ENCODE measurements at places on chromosomes 1 and 21.

DNA sequence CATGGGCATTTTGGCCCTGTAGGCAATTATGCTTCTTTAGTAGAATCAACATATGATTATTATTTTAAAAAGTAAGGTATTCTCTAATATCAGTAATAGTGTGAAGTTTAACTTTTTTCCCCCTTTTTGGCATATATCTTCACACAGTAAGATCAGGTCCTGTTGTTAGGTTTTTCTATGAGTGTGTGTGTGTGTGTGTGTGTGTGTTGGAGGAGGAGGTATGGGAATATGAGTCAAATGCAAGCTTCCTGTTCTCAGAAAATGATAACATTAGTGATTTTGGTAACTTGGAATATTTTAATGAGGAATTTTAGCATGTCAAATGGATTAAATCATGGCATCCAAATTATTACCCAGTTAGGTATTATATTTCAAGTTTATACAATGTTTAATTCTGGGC lies 65.8 kb upstream of the BCL10 start:
- no peak for DNase-seq

DNA sequence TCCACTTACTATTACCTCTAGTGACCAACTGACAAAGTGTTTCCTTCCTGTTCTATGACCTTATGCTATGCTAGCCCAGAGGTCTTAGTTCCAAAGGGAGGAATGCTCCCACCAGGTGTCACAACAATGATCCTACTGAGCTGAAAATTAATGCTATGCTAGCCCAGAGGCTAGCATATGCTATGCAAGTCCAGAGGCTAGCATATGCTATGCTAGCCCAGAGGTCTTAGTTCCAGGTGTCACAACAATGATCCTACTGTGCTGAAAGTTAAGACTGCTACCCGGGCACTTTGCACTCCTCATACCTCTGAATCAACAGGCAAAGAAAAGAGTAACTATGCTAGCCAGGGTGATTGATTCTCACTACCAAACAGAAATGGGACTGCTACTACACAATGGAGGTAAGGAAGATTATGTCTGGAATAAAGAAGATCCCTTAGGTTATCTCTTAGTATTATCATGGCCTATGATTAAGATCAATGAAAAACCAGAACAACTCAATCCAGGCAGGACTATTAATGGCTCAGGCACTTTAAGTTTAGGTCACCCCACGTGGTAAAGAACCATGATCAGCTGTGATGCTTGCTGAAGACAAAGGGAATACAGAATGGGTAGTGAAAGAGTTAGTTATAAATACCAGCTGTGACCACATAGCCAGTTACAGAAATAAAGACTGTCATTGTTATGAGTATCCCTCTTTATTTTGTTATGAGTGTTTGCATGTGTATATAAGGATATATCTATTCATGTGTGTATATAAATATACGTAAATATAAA lies 114.1 kb downstream of the CSMD2 start:
- no peak for DNase-seq

- DNase-seq = no peak
These were observed 262.6 kb downstream of the PCP4 start for GRCh38 chr21:40129809-40130208.

DNA sequence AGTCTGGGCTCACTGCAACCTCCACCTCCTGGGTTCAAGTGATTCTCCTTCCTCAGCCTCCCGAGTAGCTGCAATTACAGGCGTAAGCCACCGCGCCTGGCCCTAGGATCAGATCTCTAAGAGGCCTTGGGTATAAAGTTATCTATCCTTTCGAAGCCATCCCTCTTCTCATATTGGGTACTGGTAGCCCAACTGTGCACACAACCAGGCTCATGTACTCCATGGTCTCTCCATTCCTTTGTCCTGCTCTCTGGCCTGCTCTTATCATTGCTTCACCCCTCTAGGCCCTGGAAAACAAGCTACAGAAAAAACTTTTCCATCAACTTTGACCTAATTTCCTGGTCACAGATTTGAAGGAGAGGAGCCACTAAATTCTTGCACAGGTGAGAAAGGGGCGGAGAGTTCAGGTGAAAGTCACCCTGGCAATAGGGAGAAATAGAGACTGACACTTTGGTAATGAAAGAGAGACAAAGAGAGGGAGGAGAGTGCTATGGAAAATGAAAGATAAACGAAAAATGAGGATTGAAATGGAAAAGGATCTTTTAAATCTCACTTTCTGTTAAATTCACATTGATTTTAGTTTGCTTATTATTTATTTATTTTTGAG lies 6.0 kb downstream of the TXNIP start:
- DNase-seq = peak; percentile 53

- no peak for DNase-seq
These were observed 176.3 kb upstream of the DMRTA2 start for GRCh38 chr1:50599546-50599945.

GRCh38 chr1:226568975-226569741 lies 20.6 kb downstream of the STUM start:
- peak; percentile 14 for DNase-seq

DNA sequence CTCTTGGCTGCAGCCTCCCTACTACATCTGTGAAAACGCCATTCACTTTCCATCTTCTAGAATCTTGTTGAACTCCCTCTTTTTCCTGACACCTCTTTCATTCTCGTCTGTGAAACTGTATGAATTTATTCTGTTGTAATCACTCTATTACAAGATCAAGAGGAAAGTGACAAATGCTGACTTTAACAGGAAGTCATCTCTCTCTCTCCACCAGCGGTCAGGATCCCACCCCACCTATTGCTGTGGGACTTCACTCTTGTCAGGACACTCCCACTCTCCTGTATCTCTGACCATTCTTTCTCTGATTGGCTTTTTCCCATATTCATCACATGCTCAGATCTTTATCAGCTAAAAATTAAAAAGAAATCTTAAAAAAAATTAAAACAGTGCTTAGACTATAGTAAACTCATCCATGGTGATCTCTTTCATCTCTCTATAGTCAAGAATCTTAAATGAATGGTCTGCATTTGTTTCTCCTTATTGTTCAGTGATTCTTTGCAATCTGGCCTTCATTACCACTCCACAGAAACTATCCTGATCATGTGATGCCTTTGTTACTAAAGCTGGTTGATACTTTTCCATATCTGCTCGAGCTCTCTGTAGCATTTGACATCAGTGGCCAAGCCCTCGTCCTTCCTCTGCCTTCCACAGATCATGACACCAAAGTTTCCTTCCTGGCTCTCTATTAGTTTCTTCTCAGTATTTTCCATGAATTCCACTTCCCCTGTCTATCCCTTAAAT lies 113.6 kb downstream of the UCHL5 start:
- DNase-seq = no peak

GRCh38 chr1:101884621-101885020 lies 112.1 kb downstream of the OLFM3 start:
- no peak for DNase-seq

DNA sequence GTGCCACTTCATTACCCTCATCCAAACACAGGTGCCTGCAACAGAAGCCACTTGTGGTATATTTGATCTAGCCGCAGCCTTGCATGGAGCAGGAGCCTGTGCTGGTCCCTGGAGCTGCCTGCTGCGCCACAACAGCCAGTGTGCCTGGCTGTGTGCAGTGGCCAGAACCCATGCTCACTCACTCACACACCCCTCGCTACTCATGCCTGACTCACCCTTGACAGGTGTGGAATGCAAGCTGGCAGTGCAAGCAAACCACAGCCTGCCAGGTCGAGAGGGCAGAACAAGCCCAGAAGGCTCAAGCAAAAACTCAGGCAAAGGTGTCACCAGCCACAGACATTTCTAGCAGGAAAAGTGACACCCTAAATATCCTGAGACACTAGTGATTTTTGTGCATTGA lies 1510.9 kb downstream of the KCNT2 start:
- DNase-seq = no peak

DNA sequence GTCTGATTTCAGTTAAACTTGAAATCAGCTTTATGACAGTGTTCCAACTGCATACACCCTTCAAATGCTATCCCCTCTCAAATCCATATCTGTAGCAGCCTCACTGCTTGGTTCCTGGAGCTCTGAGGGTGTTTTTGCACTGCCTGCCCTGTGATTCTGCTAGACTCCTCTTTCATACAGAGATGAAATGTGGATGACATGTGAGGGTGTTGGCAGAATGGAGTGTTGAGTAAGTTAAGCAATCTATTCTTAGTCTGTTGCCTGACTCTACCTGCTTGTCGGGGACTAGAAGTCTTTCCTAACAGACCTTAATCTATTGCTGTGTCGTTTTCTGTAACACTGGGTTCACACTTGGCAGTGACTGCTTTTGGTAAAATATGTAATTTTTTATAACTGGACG lies 9.8 kb downstream of the IGSF5 start:
- DNase-seq = no peak

DNA sequence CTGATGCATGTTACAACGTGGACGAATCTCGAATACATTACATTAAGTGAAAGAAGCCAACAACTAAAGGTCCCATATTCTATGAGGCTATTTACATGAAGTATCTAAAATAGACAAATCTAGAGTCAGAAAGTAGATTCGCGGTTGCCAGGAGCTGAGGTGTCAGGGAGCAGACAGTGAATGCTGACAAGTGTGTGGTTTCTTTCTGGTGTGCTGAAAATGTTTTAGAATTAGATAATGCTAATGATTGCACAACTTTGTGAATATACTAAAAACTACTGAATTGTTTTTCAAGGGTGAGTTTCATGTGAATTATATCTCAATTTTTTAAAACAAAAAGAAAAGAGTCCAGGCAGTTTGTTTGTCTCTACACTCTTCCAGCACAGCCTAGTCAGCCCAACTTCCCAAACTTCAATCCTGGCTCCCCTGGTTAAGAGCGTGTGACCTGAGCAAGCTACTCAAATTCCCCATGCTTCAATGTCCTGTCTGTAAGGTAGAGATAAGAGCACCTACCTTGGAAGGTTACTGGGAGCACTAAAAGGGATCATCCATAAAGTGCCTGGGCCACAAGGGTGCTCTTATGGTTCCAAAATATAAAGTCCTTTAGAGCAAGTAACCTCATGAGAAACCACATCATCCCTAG lies 20.9 kb downstream of the HLCS start:
- DNase-seq = no peak

GRCh38 chr1:18072066-18072465 lies 35.5 kb upstream of the IGSF21 start:
- no peak for DNase-seq

DNA sequence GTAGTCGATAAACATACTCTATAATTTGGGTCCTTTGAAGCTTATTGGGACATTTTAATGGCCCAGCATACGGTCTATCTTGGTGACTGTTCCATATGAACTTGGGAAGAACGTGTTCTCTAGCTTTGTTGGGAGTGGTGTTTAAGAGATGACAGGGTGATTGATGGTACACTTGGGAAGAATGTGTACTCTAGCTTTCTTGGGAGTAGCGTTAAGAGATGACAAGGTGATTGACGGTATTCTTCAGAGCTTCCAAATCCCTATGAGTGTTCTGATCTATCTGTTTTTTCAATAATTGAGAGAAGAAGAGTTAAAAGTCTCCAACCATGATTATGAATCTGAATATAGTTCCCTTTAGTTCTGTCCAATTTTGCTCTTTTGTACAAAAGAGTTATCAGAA lies 9.4 kb downstream of the NPHP4 start:
- no peak for DNase-seq

DNA sequence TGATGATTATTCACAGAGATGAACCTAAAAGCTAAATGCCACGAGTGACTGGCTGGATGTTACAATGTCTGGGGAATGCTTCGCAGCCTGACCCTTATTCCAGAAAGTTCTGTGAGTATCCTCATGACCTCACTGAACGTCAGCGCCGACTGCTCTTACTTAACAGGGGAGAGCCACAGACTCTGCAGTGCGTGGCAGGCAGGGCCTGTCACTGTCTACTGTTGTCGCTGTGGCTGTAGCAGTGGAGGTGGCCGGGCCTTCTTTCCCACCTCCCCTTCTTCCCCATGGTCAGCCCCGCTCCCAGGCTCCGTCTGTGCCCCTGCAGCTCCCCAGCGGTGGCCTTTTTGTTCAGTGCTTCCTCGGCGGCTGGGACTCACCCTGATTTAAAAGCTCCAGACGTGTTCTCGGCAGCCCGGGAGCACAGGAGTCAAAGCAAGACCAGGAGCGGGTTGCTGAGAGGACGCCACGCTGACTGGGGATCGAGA lies 52.2 kb upstream of the TARBP1 start:
- no peak for DNase-seq

GRCh38 chr1:162466797-162467196 lies 30.8 kb upstream of the UHMK1 start:
- no peak for DNase-seq

DNA sequence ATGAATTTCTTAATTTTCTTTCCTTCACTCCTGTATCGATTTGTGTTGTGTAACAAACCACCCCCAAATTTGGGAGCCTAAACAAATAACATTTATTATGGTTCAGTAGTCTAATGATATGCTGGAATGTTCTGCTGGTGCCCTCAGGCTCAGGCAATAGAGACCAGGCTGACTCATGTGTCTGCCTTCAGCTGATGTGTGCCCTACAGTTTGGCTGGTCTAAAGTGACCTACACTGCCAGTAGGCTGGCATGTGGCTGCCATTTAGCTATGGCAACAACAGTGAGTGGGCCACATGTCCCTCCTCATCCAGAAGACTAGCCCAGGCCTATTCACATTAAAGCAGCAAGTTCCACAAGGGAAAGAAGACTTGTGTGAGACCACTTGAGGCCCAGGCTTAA lies 115.8 kb downstream of the PTPRC start:
- no peak for DNase-seq

GRCh38 chr1:168400139-168400538 lies 119.5 kb downstream of the TBX19 start:
- DNase-seq = no peak

- DNase-seq = no peak
These were observed 210.0 kb downstream of the GABPA start for GRCh38 chr21:25944672-25945213.

GRCh38 chr1:21293537-21294265 lies 3.4 kb upstream of the ECE1 start:
- no peak for DNase-seq

DNA sequence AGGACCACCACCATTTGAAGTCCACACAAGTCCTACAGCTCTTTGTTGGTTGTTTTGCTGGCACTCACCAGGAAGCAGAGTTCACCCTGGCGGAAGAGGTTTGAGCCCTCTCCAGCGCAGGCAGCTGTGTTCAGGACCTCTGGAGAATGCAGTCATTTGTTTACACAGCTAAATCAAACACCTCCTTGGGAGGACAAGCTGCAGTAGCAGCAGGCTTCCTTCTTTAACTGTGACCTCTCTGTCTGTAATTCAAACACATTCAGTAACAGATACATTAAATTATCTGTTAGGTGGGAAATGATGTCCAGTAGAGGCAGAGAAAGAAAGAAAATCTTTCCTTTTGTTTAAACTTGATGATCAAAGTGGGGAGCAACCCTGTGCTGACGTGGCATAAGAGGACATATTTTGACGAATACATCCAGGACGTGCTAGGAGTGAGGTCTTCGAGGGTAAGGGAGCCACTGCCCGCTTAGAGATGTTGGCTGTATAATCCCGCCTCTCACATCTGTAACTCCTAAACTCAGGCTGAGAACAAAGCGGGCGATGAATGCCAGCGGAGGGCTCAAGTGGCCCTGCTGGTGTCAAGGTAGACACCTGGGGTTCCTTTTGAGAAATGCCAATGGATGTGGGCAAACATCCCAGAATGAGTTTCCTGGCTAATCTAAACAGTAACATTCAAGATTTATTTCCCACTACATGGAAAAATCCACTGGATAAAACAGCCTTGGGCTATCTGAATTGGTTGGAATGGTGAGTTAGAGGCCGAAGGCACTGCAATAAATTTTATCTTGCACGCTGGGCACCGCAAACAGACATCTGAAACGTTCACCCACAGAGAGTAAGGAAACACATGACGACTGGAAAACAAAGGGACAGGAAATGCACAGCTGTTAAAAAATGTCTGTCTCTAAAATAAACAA lies 51.7 kb downstream of the ABCA4 start:
- no peak for DNase-seq

GRCh38 chr1:245715291-245715701 lies 560.5 kb downstream of the KIF26B start:
- peak; percentile 59 for DNase-seq

- no peak for DNase-seq
These were observed 2.4 kb downstream of the TNFSF4 start for GRCh38 chr1:173204693-173205092.

Data from NB4 (cell line).